ENCODE measurements at places on chromosomes 2 and 18. TPM values are rescaled to one million over a fixed set of nuclear protein-coding genes. Genes with fewer than 3 reads are reported as not detected.
A peak's percentile ranks its signal among the peaks of the same experiment; 100 is the strongest.

DNA sequence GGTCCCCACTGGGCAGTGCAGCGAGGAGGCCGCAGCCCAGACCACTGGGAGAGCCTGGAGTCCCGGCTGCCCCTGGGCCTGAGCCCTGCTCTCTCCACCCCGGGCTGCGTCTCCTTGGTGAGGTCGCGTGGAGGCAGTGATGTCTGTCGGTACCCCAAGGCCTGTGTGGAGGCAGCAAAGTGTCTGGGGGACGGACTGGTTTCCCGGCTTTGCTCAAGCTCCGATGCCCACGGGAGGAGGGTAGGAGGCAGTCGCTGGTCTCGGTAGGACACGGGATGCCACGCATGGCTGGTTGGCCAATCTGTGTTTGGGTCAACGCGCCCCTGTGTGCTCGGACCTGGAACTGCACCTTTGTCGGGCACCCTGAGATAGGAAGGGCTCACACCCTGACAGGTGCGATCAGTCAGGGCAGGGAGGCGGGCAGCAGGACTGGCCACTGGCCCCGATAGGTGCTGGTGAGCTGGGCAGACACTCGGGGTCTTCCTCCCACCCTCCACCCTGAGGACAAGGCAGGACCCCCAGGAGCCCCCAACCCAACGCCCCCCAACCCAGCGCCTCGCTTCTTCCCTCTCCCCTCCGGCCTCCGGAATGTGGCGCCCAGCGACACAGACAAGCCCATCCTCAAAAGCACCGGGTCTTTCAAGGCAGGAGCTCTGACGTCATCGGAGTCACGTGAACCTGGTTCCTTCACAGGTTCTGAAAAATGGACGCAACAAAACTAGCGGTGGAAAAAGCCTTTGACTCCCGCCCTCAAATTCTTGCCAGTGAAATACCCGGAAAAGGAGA, 288.6 kb downstream of the NDUFA10 start:
- no peaks in the 10 kb centered on the region for H3K27me3 ChIP-seq
- no peaks in the 10 kb centered on the region for H3K4me1 ChIP-seq
- H3K36me3 ChIP-seq, result no peaks in the 10 kb centered on the region
- no peak overlapping the region for H3K27ac ChIP-seq
- no peak for DNase-seq

DNA sequence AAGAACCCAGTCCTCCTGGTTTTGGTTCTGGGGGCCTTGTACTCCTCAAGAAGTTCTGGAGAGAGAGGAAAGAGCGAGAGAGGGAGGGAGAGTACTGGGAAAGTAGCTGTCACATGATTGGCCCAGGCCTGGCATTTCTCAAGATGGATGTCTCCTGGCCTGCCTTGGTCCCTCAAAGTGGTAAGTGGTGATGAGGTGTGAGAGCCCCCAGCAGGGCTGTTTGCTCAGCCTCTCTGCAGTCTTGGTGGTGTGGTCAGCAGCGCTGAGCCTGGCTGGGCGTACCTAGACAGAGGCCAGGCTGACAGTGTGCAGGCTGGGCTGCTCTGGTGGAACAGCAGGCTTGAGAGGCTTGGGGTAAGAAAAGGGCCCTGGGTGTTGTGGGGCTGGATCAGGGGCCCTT, 2.5 kb downstream of the SPEG start:
- H3K36me3 ChIP-seq, result no peaks in the 10 kb centered on the region
- H3K27ac ChIP-seq, result no peak overlapping the region
- H3K4me1 ChIP-seq, result peaks cover 7% of the 10 kb centered on the region

LCT gene
- 0.06 TPM for total RNA-seq

GRCh38 chr2:124834331-124834730, 809.2 kb downstream of the CNTNAP5 start:
- H3K36me3 ChIP-seq, result no peaks in the 10 kb centered on the region
- no peak for DNase-seq
- no peaks in the 10 kb centered on the region for H3K27me3 ChIP-seq
- H3K4me1 ChIP-seq, result no peaks in the 10 kb centered on the region
- no peak overlapping the region for H3K27ac ChIP-seq

DNA sequence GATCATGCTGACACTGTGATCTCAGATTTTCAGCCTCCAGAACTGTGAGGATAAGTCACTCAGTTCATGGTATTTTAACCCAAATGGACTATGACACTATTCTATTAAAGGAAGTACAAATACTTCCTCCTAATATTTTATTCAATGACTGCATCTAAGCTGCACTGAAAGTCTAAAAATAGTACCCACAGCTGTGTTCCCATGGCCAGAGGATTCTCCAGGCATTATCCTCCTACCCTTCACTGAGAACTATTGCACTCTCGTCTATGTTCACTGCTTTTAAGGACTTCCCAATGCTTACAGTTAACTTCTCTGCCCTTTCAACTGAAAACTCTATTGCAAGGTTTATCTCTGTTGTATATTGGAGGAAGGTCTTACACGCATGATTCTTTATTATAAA, 15.2 kb downstream of the LRATD1 start:
- DNase-seq, result no peak
- no peaks in the 10 kb centered on the region for H3K27me3 ChIP-seq
- H3K4me3 ChIP-seq, result no peak overlapping the region
- H3K27ac ChIP-seq, result no peak overlapping the region
- H3K4me1 ChIP-seq, result no peaks in the 10 kb centered on the region
- H3K36me3 ChIP-seq, result no peaks in the 10 kb centered on the region

PKP4 gene
- 39.3 TPM for total RNA-seq

FTCDNL1 gene
- total RNA-seq, result 1.9 TPM

RAB27B gene
- total RNA-seq, result 2.2 TPM

DNA sequence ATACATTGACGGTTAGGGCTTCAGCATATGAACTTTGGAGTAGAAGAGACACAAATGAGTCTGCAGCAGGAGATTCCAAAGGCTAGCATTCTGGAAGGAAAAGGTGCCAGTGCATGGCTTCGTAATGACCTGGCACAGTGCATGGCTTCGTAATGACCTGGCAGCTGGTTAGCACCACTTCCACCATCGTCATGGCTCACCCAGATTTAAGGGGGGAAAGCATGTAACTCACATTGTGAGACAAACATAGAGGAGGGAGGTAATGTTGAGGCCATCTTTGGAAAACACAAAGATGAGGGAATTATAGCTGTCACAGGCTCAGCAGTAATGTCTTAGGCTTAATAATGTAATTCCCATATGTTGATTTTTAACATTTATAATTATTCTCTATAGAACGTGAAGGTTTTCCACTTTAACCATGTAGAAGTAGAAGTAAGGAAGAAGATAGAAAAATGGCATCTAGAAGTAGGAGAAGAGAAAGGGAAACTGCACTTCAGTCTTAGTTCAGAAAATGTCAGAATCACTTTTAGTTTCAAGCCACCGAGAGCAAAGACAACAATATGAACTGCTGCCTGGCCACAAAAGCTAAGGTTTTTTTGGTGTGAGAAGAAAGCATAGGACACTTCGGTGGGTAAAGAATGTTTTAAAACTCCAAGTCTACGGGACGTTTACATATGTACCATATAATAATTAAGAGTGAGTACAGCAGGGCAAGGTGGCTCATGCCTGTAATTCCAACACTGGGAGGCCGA, 6.8 kb upstream of the STK25 start:
- no peak overlapping the region for H3K4me3 ChIP-seq
- H3K27ac ChIP-seq, result no peak overlapping the region
- H3K36me3 ChIP-seq, result no peaks in the 10 kb centered on the region
- H3K4me1 ChIP-seq, result no peaks in the 10 kb centered on the region
- no peak for DNase-seq

PLEK gene
- total RNA-seq, result 10.7 TPM

DNA sequence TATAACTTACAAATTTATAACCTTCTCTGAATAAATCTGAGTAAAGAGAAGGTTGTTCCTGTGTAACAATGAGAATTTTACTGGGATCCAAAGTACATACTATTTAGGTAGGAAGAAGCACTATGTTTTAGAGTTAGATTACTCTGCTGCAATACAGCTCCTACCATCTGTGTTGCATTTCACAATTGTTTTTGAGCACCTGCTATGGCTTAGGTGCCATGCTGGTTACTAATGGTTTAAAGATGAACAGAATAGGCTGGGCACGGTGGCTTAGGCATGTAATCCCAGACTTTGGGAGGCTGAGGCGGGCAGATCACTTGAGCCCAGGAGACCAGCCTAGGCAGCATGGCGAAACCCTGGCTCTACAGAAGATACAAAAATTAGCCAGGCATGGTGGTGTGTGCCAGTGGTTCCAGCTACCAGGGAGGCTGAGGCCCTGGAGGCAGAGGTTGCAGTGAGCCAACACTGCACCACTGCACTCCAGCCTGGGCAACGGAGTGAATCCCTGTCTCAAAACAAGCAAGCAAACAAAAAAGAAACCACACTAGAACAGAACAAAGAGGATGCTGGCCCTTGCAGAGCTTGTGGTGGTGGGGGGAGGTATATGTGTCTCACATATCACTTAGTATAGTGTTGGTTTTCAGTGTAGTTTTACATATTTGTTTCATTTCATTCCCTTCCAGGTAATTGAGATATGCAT, 56.7 kb downstream of the SPTBN1 start:
- H3K36me3 ChIP-seq, result no peaks in the 10 kb centered on the region
- DNase-seq, result no peak
- H3K4me3 ChIP-seq, result no peak overlapping the region
- H3K27ac ChIP-seq, result no peak overlapping the region
- H3K4me1 ChIP-seq, result no peaks in the 10 kb centered on the region

DNA sequence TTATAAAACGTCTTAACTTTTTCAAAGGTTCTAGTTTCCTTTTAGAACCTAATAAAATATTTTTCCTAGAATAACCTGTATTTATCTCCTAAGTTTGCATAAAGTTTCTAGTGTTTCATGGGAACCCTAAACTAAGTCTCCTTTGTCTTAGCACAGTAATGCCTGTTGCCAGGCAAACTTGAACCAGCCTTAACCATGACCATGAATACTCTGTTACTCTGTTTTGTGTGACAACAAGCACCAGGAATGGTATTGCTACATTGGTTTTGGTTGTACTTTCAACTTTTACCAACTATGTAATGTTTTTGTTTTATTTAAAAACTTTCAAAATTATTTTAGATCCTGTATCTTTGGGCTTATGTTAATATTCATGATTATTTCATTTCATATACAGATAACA, 137.6 kb downstream of the CERS6 start:
- H3K27ac ChIP-seq, result no peak overlapping the region
- H3K27me3 ChIP-seq, result no peaks in the 10 kb centered on the region
- DNase-seq, result no peak

FN1 gene
- not detected for total RNA-seq

GRCh38 chr2:130824492-130825061, 12.1 kb upstream of the ARHGEF4 start:
- H3K27me3 ChIP-seq, result no peaks in the 10 kb centered on the region
- peaks cover 20% of the 10 kb centered on the region for H3K4me1 ChIP-seq
- H3K27ac ChIP-seq, result peak overlapping the region; percentile 27
- H3K36me3 ChIP-seq, result no peaks in the 10 kb centered on the region

GPBAR1 gene
- 1.2 TPM for total RNA-seq

- H3K4me1 ChIP-seq, result no peaks in the 10 kb centered on the region
- H3K36me3 ChIP-seq, result no peaks in the 10 kb centered on the region
- no peaks in the 10 kb centered on the region for H3K27me3 ChIP-seq
- DNase-seq, result no peak
- no peak overlapping the region for H3K4me3 ChIP-seq
- no peak overlapping the region for H3K27ac ChIP-seq
These were observed 97.1 kb downstream of the COL5A2 start for GRCh38 chr2:189082376-189082975.

NAB1 gene
- 24.8 TPM for total RNA-seq

RGPD5 gene
- 72.5 TPM for total RNA-seq

DNA sequence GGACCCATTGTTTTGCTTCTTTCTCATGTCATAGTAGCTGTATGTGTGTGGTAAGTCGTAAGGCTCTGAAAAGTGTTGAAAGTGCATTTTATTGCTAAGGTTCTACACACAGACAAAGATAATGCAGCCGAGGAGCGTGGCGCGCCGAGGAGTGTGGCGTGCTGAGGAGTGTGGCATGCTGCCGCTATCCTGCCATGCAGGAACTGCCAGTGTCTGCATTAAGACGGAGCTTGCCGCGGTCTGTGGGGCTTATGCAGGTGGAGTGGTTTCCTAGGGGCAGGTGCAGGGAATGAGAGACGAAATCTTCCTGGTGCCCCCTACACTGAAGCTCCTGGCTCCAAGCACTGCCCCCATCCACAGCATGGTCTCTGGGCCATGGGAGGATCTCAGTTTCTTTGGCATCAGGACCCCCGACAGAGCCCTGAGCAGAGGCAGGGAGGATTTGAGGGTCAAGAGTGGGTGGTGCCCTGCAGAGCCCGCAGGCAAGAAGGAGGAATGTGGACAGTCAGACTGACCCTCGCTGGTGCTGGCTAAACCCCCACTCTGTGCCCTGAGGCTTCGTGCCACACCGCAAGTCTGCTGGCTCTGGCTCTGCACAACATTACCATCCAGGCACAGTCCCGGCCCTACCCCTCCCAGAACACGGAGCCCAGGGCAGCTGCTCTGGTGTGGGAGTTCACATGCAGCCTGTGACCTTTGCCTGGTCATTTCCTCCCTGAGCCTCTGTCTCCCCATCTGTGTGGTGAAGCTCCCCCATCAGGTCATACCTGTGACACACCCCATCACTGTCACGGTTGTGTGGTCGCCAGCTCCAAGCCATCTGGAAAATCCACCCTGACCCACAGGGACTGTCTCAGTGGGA, 3.2 kb downstream of the SNED1 start:
- no peaks in the 10 kb centered on the region for H3K36me3 ChIP-seq
- peaks cover 7% of the 10 kb centered on the region for H3K27me3 ChIP-seq

DNA sequence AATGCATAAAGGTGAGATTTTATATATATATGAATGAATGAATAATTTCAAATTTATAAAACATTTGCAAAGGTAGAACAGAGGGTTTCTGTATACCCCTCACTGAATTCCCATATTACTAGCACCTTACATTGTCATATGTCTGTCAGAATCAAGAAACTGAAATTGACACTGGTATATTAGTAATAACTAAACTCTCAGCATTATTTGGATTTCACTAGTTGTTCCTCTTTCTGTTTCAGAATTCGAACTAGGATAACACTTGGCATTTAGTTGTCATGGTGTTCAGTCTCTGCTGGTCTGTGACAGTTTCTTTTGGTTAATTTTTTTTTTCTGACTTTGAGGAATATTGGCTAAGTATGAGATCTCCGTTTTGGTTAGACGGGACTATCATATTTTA, 275.9 kb downstream of the DCC start:
- no peaks in the 10 kb centered on the region for H3K27me3 ChIP-seq
- H3K27ac ChIP-seq, result no peak overlapping the region
- no peaks in the 10 kb centered on the region for H3K4me1 ChIP-seq
- H3K36me3 ChIP-seq, result no peaks in the 10 kb centered on the region
- no peak overlapping the region for H3K4me3 ChIP-seq
- no peak for DNase-seq

GRCh38 chr2:232315923-232316299, 62.6 kb upstream of the ALPP start:
- H3K4me1 ChIP-seq, result peaks cover 96% of the 10 kb centered on the region
- no peaks in the 10 kb centered on the region for H3K27me3 ChIP-seq
- peak overlapping the region; percentile 18 for H3K4me3 ChIP-seq
- H3K36me3 ChIP-seq, result no peaks in the 10 kb centered on the region
- no peak for DNase-seq

DNA sequence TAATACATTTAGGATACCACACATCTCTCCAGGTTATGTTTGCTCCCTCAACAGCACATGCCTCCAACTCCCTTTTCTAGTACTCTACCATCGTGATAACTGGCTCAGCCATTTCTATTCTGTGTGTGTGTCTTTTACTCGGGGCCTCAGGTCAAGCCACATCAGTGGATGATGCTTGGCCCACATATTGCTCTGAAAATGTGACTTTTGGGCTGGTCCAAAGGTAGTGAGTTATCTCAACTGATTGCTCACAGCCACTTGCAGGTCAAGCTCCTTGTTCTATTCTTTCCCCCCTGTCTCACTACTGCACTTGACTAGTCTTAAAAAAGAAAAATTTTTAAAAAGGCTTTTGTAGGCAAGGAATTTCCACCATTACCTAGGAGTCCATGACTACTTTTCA, 5.5 kb downstream of the DSG4 start:
- no peaks in the 10 kb centered on the region for H3K4me1 ChIP-seq
- no peaks in the 10 kb centered on the region for H3K36me3 ChIP-seq
- no peak overlapping the region for H3K4me3 ChIP-seq
- no peak overlapping the region for H3K27ac ChIP-seq
